ENCODE measurements at places on chromosomes 2 and 18.

DNA sequence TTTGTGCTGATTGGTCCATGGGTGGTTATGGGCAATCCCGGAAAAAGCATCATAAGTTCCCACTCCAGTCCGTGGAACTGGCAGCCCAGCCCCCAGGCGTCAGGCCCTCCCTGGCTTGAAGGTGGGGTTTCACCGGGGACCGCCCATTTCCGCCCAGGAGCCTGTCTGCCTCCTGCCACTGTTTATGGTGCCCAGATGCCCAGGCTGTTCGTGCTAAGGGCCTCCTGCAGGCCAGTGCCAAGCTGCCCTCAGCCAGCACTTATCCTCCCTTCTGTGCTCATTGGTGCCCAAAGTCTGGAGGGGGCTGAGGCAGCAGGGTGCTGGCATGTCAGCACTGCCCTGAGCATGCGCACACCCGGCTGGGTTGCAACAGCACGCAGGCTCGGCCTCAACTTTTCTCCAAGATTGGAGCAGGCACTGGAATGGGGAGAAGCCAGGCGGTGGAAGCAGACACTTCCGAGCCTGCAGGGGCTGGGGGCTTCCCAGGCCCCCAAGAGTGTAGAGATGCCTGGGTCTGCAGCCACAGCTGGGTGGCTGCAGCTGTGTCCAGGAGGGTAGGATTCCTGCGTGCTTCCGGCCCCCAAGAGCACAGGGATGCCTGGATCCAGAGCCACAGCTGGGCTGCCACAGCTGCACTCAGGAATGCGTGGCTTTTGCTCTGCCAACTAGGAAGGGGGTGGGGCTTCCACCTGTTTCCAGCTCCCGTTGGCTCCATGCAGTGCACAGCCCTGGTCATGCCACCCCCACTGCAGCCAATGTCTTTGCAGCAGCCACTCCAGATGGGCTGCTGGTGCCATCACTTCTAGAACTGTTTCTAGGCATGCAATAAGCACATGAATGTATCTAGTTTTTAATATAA lies 74.0 kb downstream of the AGPS start:
- DNase-seq = no peak

DNA sequence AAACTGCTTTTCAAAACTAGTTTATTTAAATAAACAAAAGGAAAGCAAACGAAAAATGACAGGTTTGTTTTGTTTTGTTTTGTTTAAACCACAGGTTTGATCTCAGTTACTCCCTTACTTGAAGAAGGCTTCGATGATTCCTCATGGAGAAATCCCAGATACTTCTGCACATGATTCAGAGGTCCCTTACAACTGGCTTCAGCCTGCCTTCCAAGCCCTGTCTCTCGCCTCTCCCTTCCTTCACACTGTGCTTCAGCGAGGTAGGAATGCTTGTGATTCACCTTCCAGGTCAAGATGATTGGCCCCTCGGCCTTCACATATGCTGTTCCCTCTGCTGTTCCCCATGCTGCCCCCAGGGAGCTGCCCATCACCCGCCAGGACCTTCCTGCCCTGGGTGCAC lies 104.1 kb upstream of the ITGA6 start:
- DNase-seq = no peak

DNA sequence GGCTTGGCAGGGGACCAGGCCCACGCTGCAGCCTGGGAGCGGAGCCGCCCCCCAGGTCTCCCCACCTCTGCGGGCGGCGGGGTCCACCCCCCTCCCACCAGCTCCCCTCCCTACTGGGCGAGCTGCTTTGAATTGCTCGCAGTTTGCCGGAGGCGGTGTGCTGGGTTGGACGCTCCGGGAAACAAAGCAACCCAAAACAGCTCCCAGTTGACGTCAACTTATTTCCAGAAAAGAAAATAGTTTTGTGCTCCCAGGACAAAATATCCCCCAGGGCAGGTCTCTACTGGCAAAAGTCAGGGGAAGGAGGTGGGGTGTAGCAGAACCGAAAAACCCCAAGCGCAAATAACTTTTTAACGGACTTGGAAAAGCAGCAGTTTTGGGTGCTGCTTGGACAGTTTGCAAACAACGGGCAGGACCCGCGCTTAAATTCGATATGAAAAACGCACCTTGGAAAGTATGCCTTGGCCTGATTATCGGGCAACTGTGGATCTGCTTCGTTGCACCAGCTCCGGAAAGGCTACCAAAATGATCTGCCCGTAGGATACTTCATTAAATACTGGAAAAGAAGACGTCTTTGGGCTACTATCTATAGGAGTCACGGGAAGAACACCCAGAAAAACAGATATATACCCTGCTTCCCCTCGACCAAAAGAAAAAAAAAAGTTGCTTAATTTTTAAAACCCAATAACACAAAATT lies 2.8 kb upstream of the KCTD1 start:
- DNase-seq = no peak

- DNase-seq = no peak
Measured at GRCh38 chr2:209773377-209773776, 1.7 kb downstream of the UNC80 start.

DNA sequence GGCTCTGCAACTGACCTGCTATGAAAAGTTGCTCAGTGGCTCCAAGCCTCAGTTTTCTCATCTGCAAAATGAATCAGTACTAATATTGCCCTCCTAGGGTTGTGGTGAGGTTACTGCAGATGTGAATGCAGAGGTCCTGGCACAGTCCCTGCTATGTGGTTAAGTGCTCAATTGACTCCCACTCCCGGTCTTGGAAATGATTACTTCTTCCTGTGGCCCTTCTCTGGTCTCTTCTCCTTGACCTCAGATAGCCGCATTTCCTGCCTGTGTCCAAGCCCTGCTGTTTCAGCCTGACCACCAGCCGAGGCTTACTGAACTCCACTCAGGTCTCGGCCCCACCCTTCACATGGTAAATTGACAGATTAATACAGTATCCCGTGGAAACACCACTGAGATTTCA lies 26.3 kb downstream of the CNGA3 start:
- DNase-seq = no peak

DNA sequence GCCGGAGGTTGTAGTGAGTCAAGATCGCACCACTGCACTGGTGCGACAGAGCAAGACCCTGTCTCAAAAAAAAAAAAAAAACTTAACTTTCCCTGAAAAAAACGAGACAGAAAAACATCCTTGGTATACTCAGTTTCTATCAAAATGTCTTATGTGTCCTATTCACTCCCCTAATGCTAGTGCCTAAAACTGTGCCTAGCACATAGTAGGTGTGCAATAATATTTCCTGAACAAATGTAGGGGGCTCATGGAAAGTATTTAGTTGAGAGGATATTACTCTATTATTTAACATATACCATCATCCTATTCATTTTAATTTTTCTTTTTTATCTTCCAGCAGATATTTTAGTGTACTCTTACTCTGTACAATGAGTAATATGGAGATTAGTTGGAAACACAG lies 103.7 kb upstream of the CYP20A1 start:
- no peak for DNase-seq

- DNase-seq = no peak
Measured at GRCh38 chr2:64065516-64065915, 46.3 kb upstream of the VPS54 start.

- DNase-seq = no peak
Measured at GRCh38 chr18:60471652-60472051, 99.1 kb upstream of the MC4R start.

DNA sequence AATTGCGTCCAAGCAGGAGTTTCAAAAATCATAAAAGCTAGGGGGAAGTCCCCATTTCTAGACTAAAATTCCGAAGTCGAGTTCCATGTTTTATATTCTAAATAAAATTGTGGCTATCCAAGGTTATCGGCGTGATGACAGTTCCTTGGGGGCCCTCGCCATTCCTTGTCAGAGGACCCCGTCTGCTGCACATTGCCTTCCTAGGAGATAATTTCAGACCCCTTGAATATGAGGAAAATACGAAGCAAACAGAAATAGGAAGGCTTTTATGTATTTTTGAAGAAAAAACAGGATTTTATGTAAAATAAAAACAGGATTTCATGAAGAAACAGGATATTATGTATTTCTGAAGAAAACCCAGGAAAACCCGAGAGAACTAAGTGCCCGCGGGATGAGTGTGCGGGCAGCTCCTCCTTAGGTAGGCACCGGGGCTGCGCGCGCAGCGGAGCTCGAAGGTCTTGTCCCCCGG lies 465 bp upstream of the PLEKHA3 start:
- no peak for DNase-seq

DNA sequence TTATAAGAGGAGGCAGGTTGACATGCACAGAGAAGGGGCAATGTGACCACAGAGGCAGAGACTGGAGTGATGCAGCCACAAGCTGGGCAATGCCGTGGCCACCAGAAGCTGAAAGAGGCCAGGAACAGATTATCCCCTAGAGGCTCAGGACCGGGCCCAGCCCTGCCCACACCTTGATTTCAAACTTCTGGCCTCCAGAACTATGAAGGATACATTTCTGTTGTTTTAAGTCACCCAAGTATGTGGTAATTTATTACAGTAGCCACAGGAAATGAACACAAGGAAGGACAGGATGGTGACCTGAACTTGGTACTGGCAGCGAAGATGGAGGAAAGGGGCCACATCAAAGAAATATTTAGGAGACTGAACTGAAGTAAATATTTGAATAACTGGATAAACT lies 66.8 kb upstream of the RIOK3 start:
- no peak for DNase-seq

GRCh38 chr2:164134336-164134735 lies 398.5 kb upstream of the FIGN start:
- no peak for DNase-seq

DNA sequence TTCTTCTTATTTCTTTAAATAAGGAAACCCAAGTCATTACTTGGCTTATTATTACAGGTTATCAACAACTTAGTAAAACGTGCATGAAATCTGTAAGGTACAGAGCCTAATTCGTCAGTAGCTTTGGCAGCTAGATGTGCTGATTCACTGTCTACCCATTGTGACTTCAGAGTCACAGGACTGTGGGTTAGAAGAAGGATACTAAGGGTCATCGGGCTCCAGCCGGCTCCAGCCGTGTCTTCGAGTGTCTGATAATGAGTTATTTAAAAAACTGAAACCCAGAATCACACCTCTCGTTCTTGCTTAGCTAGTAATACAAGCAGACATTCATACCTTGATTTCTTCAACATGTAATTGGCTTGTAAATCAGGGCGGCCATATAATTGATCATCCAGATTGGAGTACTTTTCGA lies 170.5 kb downstream of the FMNL2 start:
- peak; percentile 92 for DNase-seq

- DNase-seq = no peak
Measured at GRCh38 chr2:14524041-14524802, 108.3 kb upstream of the LRATD1 start.

DNA sequence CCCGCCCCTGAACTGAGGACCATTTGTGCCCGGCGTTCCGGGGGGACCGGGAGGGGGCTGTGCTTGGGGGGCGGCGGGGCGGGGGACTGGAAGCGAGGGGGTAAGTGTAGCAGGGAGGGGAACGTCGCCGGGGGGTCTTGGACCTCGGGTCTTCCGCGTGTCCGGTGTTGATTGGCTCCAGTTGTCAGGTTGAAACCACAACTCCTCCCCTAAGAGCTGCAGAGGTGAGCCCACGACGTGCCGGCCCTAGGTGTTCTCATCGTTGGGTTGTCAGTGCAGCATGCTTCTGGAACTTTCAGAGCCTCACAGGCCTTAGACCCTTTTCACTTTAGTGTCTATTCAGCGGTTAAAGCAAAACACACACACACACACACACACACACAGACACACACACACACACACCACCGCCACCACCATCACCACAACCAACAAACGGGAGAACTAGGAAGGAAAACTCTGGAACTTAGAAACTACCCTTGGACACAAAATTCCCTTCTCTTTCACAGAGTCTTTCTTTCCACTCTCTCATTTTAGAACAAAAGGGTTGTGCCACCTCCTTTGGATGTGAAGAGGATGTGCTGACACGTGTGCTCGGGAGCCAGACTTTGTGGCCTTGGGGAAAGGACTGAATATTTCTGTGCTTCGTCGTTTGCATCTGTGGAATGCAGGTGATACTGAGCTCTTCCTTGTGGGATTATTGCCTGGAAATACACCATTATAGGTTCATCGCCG lies 6.7 kb upstream of the DLX2 start:
- DNase-seq = no peak

DNA sequence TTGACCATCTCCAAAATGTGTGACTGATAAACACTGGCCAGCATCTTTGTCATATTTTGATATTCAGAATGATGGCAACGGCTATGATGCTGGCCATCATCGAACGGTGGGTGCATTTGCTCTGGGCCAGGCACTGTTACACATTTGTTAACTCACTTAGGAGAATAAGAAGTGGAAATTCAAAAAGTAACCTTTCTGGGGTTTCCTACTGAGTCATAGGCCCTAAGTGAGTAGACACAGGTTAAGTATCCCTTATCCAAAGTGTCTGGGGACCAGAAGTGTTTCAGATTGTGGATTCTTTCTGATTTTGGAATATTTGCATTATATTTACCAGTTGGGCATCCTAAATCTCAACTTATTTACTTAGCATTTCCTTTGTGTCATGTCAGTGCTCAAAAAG lies 64.7 kb upstream of the TMEM87B start:
- no peak for DNase-seq

GRCh38 chr2:98822301-98823164 lies 91.6 kb upstream of the MGAT4A start:
- no peak for DNase-seq

DNA sequence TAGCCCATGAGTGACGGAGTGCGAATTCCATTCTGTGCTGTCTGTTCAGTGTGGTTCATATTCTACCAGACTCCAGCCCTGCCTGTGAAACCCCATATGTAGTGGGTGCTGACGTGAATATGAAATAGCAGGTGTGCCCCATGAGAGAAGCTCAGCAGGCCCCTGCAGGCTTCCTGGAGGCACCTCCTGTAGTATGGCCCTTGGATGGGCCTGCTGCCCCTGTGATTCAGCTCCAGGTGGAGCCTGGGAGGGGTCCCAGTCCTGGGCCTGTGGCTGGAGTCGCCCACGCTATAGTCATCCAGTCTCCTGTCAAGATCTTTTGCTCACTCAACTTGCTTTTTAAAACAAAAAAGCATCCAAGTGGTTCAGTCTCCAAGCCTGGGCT lies 125.5 kb downstream of the GLI2 start:
- no peak for DNase-seq

DNA sequence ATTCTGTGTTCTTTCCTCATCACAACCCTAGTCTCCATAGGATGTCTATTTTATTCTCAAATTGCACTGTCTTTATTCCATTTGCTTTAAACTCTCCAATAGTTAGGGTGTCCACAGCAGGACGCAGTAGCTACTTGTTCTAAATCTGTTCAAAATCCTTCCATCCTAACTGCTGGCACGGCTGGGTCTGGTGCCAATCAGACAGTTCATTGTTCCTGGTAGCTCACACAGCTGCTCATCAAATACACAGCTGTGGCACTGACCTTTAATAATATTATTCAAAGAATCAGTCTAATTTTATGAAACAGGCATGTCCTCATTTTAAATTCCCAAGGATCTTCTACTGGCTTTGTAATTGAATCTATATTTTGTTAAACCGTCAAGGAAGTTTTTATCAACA lies 59.7 kb upstream of the TMEFF2 start:
- no peak for DNase-seq

Measured in Panc1 (cell line).